PC-3 (cell line): ENCODE measurements at places on chromosomes 5 and 9.

GRCh38 chr9:26013199-26013598 is 335.0 kb upstream of the TUSC1 start:
- no peak for DNase-seq

- DNase-seq: no peak
These were observed 119.6 kb upstream of the SLC12A2 start for GRCh38 chr5:127963931-127964330.

GRCh38 chr5:132782101-132782500 is 5.1 kb upstream of the SEPTIN8 start:
- DNase-seq: peak; percentile 53

GRCh38 chr9:6984941-6985578 is 227.3 kb downstream of the KDM4C start:
- DNase-seq: no peak

- peak; percentile 40 for DNase-seq
These were observed 232.2 kb downstream of the PDE4D start for GRCh38 chr5:59661311-59661710.

DNA sequence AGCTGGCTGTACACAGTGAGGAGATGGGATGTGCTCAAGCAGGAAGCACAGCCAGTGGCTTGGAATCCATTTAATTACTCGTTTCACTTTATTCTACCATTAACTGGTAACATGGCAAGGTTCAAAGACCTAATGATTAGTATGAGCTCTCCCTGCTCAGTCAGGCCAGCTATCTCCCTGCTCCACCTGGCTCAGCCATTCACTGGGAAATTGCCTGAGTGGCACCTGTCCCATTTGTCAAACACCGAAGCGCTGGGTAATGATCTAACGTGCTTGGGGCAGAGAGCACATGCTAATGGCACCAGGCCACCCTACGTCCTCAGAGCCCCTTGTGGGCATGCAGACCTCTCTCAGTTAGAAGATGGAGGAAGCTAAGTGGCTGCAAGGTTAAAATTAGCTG is 162.2 kb downstream of the TTLL11 start:
- no peak for DNase-seq

- DNase-seq: no peak
These were observed 117.9 kb downstream of the BNC2 start for GRCh38 chr9:16752601-16753000.
